ENCODE measurements at places on chromosomes 3 and 15.

GRCh38 chr3:120151791-120152190, 57.5 kb upstream of the GSK3B start:
- no peak for DNase-seq

GRCh38 chr15:76057332-76058000, 2.3 kb upstream of the TMEM266 start:
- peak; percentile 55 for DNase-seq

DNA sequence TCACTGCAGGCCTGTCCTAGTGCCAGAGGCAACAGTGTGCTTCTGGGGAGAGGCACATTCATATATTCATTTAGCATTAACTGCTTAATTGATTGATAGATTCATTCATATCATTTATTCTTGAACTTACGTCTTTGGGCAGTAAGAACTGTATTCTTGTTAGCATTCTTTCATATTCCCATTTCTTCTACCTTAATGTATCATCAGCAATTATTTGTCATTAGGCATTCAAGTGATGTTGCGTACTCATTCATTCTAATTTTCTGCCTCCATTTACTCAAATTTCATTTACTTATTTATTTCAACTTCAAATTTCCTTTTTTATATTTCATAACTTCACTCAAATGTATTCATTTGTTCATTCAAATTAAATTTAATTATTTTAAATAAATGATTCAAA, 31.5 kb upstream of the CCR4 start:
- no peak for DNase-seq

GRCh38 chr3:179082416-179082815, 10.8 kb upstream of the ZMAT3 start:
- no peak for DNase-seq

DNA sequence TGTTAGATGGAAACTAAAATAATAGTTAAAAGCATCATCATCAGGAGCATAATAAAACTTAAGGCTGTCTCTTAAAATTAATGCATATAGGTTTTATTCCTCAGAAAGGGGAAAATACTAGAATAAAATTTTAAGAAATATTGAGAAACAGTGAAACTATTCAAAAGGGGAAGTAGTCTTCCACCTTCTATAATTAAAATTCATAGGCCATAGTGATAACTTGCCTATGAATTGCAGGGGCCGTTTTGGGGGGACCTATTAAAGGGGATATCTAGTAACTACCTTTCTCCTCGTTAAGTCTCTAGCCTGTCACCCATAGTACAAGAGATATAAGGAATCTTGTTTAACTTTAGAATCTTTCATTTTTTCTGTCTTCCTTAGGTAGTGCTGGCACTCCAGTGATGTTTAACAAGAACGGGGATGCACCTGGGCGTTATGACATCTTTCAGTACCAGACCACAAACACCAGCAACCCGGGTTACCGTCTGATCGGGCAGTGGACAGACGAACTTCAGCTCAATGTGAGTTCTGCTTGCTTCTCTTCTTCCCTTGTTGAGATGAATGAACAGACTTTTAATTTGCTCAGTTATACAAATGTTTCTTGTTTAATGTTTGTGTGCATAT, 600.4 kb downstream of the GRM7 start:
- no peak for DNase-seq

DNA sequence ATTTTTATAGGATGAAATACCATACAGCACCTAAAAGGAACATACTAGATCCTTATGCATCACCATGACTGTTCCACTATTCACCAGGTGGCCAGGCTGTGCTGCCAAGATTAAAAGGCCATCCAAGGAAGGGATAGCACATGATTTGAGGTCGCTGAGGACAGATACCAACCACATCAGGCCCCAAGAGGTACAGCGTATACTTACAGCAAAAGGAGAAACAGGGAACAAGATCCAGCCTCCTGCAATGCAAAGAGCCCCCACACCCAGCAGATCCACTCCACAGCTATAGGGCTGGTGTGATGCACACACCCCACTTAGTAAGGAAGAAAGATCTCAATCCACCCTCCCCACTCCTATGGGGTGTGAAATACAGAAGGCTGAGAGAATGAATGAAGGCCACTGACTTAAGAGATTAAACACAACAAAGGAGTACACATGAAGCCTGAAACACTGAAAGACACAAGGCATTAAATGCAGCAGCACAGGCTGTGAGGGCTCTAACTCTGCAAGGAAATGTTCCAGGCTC, 32.0 kb upstream of the ZNF445 start:
- DNase-seq = no peak

- DNase-seq = no peak
These were observed 22.8 kb upstream of the SMAD3 start for GRCh38 chr15:67042551-67043142.

GRCh38 chr3:157098121-157098822, 61.7 kb downstream of the CCNL1 start:
- DNase-seq = no peak

- DNase-seq = no peak
These were observed 102.2 kb downstream of the PTPRG start for GRCh38 chr3:61663356-61664104.

- DNase-seq = no peak
These were observed 74.6 kb upstream of the PRR23E start for GRCh38 chr3:127118366-127118765.

GRCh38 chr15:70324001-70324974, 226.6 kb upstream of the TLE3 start:
- no peak for DNase-seq

DNA sequence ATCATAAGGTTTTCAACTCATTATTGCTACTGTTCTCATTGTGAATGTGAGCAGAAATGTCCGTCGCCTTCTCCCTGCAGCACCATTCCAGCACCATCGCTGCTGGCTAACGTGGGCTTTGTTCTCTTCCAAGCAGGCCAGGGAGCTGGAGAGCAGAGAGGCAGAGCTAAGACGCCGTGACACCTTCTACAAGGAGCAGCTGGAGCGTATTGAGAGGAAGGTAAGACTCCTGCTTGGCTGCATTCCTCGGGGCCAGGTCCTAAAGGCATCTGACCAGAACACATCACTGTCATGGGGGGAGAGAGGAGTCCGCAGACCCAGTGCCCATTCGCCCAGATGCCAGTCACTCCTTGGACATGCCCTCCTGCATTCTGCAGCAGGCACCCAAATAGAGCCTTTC, 130.4 kb upstream of the PLXNA1 start:
- no peak for DNase-seq

DNA sequence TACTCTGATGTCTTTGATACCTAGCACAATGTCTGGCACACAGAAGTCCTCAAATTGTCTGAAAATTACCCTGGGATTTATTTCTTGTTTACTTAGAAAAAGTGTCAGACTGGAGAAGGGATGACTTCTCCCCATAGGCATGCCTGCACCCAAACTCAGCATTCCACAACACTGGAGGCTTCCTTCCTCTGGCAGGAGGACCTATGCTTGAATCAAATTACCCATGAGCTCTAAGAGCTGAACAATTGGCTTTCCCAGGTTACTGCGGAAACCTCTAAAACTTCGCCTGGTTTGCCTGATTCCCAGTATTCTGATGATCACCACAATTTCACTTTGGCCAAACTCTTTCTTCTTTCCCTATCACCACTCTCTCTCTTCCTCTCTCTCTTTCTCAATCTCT, 217.4 kb downstream of the DIPK2A start:
- DNase-seq = no peak

GRCh38 chr3:71112576-71112975, 471.0 kb downstream of the FOXP1 start:
- DNase-seq = no peak

DNA sequence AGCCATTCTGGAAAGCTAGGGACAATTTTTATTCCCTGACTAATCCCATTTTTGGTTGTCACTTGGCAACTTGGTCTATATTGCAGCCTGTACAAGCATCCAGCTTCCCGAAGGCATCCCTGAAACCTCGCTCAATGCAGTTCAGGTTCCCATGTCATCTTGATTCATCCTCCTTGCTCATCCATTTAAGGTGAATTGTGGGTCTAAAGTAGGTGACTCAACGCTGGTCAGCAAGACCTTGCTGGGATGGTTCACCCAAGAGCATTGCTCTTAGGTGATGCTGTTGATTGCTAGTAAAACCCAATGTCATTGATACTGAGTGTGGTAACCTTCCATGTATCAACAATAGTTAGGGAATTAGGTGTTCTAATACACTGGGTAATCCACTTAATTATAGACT, 13.1 kb upstream of the RAB8B start:
- DNase-seq = no peak

DNA sequence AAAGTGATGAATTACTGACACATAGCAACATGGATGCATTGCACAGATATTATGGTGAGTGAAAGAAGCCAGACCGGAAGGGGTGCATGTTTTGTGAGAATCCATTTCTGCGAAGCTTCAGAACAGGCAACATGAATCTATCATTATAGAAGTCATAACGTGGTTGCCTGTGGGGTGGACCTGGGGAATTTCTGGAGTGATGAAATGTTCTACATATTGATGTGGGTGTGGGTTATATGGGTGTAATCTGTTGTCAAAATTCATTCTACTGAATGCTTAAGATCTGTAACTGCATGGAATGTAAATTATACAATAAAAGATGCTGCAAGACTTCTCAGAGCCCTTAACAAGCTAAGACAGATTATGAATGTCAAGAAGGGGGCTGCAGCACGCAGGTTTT, 25.2 kb upstream of the TSPAN3 start:
- no peak for DNase-seq

- DNase-seq = no peak
These were observed 146.5 kb upstream of the MME start for GRCh38 chr3:154933581-154933980.

GRCh38 chr3:120416868-120417267, 33.9 kb downstream of the FSTL1 start:
- no peak for DNase-seq

DNA sequence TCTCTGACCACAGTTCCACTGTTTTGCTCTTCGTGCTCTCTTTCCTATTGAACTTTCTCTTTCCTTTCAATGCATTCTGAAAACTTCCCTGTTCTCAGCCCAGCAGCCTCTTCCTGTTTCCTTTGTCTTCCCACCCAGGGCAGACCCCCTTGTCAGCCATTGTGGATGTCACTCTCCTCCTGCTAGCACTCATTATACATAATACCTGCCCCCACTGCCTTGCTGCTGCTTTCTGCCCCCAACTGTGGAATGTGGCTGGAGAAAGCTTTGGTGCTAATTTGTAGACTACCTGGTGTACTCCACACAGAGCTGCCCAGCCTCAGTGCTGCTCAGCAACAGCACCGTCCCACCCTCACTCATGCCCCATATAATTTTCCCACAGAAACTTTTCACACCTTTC, 80.2 kb downstream of the CHCHD6 start:
- no peak for DNase-seq

- DNase-seq = no peak
These were observed 60.5 kb downstream of the VGLL4 start for GRCh38 chr3:11583235-11583634.

DNA sequence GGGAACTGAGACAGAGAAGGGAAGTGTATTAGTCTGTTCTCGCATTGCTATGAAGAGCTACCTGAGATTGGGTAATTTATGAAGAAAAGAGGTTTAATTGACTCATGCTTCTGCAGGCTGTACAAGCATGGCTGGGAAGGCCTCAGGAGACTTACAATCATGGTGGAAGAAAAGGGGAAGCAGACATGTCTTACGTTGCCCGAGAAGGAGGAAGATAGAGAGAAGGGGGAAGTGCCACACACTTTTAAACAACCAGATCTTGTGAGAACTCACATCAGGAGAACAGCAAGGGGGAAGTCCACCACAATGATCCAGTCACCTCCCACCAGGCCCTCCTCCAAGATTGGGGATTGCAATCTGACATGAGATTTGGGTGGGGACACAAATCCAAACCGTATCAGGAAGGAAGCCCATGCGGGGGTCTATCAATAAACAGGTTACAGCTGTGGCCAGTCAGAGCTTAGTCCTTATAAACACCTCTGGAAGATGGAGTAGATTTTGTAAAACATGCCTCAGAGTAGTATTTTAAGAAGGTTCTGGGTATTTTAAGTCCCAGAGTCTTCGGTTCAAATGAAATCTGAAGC, 153.9 kb downstream of the GHSR start:
- DNase-seq = no peak

GRCh38 chr15:66046326-66046725, 177.0 kb downstream of the RAB11A start:
- no peak for DNase-seq

GRCh38 chr3:186825872-186826409, 16.6 kb upstream of the ADIPOQ start:
- DNase-seq = no peak

DNA sequence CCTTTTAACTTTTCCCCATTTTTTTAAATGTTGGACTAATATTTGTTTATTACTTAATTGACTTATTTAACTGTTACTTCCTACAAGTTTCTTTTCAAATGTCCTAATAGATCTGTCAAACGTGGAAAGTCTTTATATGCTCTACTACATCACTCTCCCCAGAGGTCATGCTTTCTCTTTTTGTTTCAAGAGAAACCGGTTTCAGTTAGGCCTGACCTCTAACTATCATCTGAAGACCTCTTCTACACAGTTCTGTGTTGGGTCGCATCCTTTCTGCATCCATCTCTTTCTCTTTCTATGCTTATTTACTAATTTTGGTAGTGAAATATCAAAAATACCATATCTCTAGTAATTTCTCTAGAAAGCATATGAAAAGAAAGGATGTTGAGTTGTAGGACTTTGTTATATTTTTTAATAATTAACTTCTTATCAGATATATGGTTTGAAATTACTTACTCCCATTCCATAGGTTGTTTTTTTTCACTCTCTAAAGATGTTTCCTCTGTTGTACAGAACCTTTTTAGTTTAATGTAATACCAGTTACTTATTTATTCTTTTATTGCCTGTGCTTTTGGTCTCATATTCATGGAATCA, 781.2 kb upstream of the ARPP21 start:
- DNase-seq = no peak

GRCh38 chr15:82749951-82750830, 40.5 kb upstream of the AP3B2 start:
- DNase-seq = peak; percentile 85

DNA sequence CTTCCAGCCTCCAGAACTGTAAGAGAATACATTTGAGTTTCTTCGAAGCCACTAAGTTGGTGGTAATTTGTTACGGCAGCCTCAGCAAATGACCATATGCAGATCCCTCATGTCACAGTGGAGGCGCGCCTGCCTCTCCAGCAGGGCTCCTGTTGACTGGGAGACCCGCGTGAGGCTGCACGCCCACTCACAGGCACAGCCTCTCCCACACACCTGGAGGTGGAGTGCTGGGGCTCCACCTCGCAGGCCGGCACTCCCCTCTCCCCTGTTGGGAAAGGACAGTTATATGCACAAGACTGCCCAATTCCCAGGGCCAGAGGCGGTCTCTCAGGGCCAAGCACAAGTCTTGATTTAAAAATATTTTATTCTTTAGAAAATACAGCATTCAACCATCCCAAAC, 2.8 kb upstream of the TLR9 start:
- DNase-seq = no peak

DNA sequence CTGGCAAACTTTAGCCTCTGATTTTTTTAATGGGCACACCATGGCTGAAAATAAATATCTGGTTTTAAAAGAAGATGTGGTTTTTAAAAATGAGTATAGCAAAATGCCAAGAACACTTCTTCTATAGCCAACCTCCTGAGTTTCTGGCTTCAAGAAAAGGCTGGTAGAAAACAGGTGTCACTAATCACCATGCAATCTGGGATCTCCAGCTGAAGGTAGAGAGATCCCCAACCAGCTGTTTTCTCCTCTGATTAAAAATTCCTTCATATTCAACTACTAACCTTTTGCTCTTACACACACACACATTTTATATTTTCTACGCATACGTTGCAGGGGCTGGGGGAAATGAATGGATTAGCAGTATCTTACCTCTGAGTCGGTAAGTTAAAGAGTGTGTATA, 279.6 kb upstream of the ROBO2 start:
- DNase-seq = no peak

Data from CD4-positive, alpha-beta T cell treated with Interleukin-2 at 100 ng/mL for 4 hours (primary cell).